ENCODE measurements at places on chromosomes 1 and 21.

DNA sequence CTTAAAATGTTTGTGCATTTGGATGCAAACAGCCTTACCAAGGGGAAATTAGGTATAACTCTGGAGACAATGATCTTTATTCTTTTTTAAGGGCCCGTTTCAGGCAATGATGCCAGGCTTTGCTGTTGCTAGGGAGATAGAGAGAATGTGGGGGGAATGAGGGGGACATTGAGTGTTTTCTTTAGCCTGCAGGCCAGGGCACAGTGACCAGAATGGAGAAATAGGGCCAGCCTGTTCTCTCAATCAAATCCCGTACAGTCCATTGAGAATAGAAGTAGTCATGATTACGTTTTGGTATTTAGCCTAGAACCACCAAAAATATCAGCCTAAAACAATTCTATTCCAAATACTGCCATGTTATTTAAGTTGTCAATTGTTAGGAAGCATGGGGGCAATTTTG is 49.0 kb downstream of the RGS7 start:
- no peak for DNase-seq

DNA sequence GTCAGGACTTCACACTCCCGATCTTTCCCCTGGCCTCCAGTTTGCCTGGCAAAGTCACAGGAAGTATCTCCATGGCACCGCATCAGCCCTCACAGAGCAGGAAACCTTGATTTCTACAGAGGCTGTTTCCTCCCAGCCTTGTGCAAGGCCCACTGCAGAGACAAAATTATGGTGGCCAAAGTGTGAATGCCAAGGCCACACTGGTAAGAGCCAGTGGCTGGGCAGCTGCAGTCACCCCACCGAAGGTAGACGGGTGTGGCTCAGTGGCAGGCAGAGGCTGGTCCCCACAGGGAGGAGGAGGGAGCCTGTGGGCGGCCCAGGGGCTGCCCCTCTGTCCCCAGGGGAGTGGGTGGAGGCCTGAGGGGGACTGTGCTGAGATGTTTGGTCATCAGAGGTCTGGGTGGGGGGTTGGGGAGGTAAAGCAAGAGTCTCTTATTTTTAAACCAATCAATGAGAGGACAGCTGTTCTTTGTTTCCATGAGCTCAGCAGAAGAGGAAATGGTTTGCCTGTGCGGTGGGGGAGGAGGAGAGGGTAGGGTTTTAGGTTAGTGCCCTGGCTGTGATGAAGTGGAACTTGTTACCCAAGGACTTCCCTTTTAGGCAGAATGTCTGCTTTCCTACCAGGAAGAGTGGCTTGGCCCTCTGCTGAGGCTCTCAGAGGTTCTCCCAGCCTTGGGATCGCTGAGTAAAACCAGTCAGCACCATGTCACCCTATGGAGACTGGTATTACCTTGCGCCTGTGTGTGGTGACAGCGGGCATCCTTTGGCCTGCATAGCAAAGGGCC is 18.0 kb upstream of the BTG2 start:
- DNase-seq, result peak; percentile 66

- DNase-seq, result no peak
These were observed 74.8 kb downstream of the PLA2G4A start for GRCh38 chr1:186903374-186904136.

- no peak for DNase-seq
These were observed 57.2 kb downstream of the TNN start for GRCh38 chr1:175124861-175125260.

DNA sequence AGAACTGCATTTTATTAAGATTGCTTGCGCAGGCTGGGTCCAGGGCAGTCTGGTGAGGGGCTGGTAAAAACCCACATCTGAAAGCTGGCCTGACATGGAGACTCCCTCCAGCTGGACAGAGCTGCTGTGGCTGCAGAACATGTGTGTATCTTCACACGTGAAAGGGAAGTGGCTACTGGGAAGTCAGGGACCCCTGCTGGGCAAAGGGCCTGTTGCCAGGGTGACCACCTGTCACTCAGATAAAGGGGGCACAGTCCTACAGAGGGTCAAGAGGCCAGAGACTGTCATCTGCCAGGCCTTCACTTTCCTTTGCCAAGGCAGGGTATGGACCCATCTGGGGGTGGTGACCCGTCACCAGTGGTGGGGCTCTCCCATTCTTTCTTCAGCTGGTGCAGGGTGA is 17.5 kb downstream of the NKAIN1 start:
- DNase-seq, result no peak

- no peak for DNase-seq
These were observed 22.3 kb downstream of the ACP6 start for GRCh38 chr1:147647796-147648633.

DNA sequence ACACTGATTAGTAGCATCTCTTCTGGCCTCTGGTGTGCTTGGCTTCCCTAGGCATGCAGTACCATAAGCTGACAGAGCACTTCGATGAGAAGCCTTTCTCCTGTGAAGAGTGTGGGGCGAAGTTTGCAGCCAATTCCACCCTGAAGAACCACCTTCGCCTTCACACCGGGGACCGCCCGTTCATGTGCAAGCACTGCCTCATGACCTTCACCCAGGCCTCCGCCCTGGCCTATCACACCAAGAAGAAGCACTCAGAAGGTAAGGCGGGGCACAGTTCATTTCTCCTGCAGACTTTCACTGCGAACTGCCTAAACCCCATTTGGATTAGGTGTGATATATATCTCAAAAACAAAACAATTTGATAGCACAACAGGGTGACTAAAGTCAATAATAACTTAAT is 50.4 kb upstream of the EPHA8 start:
- no peak for DNase-seq

GRCh38 chr21:34801519-34802132 is 132.8 kb downstream of the CLIC6 start:
- DNase-seq, result no peak

DNA sequence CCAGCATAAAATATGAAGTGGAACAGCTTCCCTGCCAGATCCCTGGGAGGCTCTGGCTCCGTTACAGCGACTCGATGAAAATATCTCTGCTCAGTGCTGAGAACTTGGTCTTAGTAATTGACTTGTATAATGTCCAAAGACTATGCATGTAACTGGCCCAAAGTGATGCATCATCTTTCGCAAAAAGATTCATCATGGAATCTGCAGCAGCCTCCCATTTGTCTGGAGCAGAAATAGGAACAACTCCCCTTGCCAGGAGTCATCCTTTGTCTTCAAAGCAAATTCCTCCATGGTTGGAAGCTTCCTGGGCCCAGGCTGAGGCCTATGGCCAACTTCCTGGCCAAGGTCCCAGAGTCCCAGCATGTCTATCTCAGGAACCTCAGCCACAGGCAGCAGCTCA is 16.9 kb upstream of the SLC6A17 start:
- DNase-seq, result no peak

DNA sequence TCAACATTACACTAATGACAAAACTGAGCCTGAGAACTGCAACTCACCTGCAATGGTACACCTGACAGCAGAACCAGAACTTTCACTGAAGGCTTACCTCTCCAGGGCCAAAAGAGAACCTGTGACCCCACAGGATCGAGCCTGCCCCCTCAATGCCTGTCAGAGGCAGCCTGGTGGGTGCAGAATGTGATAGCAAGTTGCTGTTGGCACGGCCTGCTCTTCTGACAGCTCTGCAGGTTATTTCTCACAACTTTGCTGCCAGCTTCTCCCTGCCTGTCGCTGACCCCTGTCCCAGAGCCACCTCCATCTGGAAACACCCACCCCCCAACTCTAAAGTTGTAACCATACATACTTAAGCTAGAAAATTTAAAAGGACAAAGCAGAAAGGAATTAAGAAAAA is 35.2 kb downstream of the HIVEP3 start:
- DNase-seq, result no peak

DNA sequence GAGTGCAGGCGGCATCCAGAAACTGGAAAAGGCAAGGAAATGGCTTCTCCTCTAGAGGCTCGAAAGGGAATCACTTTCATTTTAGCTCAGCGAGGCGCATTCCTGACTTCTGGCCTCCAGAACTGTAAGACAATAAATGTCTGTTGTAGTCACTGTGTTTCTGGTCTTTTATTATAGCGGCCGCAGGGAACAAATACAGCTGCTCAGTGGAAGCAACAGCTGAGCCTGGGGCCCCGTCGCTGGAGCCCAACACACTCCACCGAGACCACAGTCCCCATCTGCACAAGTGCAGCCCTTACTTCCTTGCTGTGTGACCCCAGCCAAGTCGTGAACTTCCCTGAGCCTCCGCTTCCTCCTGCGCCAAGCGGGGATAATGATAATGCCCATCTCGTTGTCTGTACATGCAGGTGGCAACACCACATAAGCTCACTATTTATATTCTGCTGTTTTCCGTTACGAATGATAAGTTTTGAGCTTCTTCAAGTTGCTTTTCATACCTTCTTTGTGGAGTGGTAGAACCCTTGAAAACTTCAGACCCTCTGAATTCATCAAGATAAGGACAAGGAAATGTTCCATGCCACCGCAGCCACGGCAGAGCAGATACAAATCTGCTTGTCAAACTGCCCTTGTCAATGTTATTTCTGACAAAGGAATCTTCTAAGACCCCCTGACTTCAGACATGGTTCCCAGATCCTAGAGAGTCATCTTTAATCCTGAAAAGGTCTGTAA is 3.2 kb upstream of the LAPTM5 start:
- no peak for DNase-seq

Measured in stimulated activated CD4-positive, alpha-beta T cell treated with anti-CD3 and anti-CD28 coated beads, Interleukin-15, amount 100 ng/mL, for 1 hour (primary cell).